ENCODE measurements at places on chromosomes 1 and 21.

- no peak for DNase-seq
These were observed 57.2 kb downstream of the EPHB2 start for GRCh38 chr1:22767852-22768251.

DNA sequence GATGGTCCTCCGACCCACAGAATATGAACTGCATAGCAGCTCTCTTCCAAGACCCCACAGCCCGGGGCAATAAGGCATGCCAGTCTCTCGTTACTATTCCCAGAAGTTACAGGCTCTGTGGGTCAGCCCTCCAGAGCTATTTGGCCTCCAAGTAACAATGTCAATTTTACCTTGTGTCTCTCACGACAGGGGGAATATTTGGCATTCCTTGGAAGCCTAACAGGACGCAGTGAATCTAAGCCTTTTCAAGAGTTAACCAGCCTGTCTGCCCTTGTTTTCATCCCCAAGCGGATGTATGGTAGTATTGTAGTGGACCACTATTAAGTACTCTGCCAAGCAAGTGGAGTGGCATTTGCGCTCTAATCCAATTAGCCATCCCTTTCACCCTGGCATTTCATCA is 24.4 kb upstream of the GNG4 start:
- no peak for DNase-seq

GRCh38 chr1:65310078-65310587 is 790 bp downstream of the DNAJC6 start:
- no peak for DNase-seq

GRCh38 chr1:22252251-22252650 is 109.4 kb upstream of the WNT4 start:
- DNase-seq: no peak

GRCh38 chr1:164783778-164784555 is 225.0 kb downstream of the PBX1 start:
- DNase-seq: no peak

DNA sequence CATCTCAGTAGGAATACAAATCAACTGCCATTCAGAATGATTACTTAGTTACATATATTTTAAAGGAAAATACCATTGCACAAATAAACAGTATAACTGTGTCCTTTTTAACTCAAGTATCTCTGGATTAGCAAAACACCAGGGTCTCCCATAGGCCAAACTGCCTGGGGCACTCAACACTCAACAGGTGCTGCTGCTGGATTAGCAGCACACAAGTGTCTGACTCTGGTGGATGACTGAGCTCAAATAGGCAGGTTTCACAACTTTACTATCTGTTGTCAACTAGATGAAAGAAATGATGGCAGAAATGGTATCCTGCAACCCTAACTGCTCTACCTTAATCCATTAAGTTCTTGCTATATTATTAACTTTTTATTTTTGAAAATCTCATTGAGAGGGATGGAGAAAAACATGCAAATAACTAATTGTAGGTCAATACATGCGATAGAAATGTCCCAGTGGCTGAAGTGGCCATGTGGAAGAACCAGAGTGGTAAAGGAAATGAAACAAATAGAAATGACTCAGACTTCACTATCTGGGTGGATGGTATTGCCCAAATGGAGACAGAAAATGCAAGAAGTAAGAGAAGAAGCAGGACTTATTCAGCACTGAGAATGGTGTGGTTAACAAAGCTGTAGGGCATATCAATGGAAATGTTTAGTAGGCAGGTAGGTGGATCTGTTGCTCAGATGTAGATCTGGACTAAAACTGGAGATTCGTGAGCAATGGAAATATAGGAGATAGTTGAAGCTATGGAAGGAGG is 90.8 kb upstream of the CCDC190 start:
- no peak for DNase-seq

GRCh38 chr1:168939110-168939946 is 167.2 kb upstream of the ATP1B1 start:
- no peak for DNase-seq

All from uterus (tissue), 4 donors.